Osteoblast (primary cell): ENCODE measurements at places on chromosomes 5 and 9. TPM values are rescaled to one million over a fixed set of nuclear protein-coding genes. Genes with fewer than 3 reads are reported as not detected.

Gene WHRN
- 2.2 and 2.7 TPM in 2 replicates for total RNA-seq

Gene NUTM2F
- total RNA-seq: not detected in 2 replicates

Gene TRAPPC13
- total RNA-seq: 24.2 and 26.1 TPM in 2 replicates

Gene SPAG8
- 0.88 and 2.2 TPM in 2 replicates for total RNA-seq

Gene PLPP7
- 16.3 and 18.0 TPM in 2 replicates for total RNA-seq

Gene CARD9
- total RNA-seq: 1.8 and 5.1 TPM in 2 replicates

Gene FAM169A
- under 0.01 TPM in 2 replicates for total RNA-seq

Gene GARIN3
- not detected in 2 replicates for total RNA-seq

Gene CDHR2
- total RNA-seq: under 0.01 TPM in 1 of 2 replicates, not detected in the other

Gene RAPGEF1
- total RNA-seq: 34.7 and 42.1 TPM in 2 replicates

Gene REEP2
- 1.5 and 2.2 TPM in 2 replicates for total RNA-seq

Gene PCDHGC5
- total RNA-seq: 3.6 and 5.3 TPM in 2 replicates

Gene IL17B
- total RNA-seq: 0.29 TPM in 1 of 2 replicates, not detected in the other

Gene TOR1B
- total RNA-seq: 27.5 and 31.5 TPM in 2 replicates

Gene GABRA1
- not detected in 2 replicates for total RNA-seq

Gene PCDHGA4
- total RNA-seq: 6.8 and 6.9 TPM in 2 replicates

Gene AQP3
- 0.72 and 0.88 TPM in 2 replicates for total RNA-seq

Gene CMYA5
- 2.1 and 2.2 TPM in 2 replicates for total RNA-seq

Gene SLC36A3
- total RNA-seq: not detected in 2 replicates

Gene SLC1A3
- total RNA-seq: 45.2 and 76.9 TPM in 2 replicates

Gene DMRT3
- not detected in 2 replicates for total RNA-seq

Gene LRRC26
- total RNA-seq: not detected in 2 replicates

Gene HTR1A
- not detected in 2 replicates for total RNA-seq

Gene SV2C
- total RNA-seq: not detected in 2 replicates

Gene UBAC1
- total RNA-seq: 29.0 and 32.1 TPM in 2 replicates
